HT1080 (cell line): ENCODE measurements at places on chromosomes 6 and 20. TPM values are rescaled to one million over a fixed set of nuclear protein-coding genes. Genes with fewer than 3 reads are reported as not detected.
A peak's percentile ranks its signal among the peaks of the same experiment; 100 is the strongest.

PPIL6 gene
- total RNA-seq, result 0.05 TPM in 1 of 2 replicates, not detected in the other

GRCh38 chr6:18189196-18189595 lies 34.0 kb downstream of the KDM1B start:
- DNase-seq, result no peak

GRCh38 chr6:170281331-170282292 lies 9.3 kb downstream of the DLL1 start:
- no peak for DNase-seq

DNA sequence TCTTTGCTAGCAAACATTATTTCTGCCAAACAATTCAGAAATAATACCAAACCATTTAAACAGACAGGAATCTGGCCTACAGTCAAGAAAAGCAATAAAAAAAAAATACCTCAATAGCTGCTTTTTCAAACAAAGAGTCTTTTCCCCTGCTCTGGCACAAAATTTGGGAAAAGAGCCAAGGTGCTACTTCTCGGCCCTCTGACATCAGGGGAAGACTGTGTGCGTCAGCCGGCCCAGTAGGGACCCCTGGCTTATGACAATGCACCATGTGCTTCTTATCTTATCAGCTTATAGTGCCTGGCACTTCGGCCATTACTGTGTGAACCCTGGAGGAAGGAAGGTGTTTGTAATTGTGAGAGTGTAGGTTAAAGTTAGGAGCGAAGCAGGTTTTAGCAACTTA lies 89.4 kb downstream of the PDE10A start:
- peak; percentile 62 for DNase-seq

GRCh38 chr6:14831937-14832336 lies 413.9 kb upstream of the JARID2 start:
- DNase-seq, result no peak
